ENCODE measurements at places on chromosomes 7 and 10.

DNA sequence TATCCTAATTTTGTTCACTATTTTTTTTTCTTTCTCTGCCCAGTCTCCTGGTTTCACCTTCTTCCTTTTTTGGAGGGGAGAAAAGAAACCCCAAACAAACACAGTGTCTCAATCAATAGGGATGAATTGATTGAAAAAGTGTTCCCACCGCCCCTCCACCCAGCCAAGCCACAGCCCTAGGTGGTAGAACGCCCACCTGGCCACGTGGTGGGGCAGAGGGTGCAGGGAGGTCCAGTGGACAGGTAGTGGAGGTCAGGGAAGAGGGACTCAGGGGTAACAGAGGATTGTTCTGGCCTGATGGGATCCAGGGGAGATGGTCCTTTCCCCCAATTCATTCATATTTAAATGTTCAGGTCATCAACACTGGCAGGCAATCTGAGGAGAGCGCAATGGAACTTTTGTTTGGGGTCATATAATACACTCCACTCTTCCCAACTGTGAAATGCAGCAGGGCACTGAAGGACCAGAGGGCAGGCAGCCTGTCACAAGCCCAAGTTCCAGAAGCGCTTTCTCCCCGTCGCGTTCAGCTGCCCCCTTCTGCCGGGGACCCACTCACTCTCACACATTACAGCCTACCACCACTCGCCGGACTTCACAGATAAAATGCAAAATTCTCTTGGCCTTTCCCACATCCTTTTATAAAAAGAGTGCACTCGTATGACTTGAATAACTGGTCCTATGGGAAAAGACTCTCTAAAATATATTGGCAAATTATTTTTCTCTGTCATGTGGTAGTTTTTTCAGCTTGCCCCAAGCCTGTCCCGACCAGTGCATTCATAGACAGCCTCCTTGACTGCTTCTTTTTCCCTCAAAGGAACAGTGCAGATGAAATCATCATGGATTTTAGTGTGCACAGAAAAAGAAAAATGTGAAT lies 1.6 kb downstream of the INHBA start:
- no peak for DNase-seq

- no peak for DNase-seq
Observed at GRCh38 chr7:128422037-128422436, 12.3 kb upstream of the IMPDH1 start.

GRCh38 chr7:159102681-159103381 lies 41.8 kb downstream of the VIPR2 start:
- no peak for DNase-seq

- DNase-seq, result no peak
Observed at GRCh38 chr7:102049765-102050164, 232.3 kb downstream of the CUX1 start.

GRCh38 chr10:90912174-90912573 lies 8.7 kb downstream of the ANKRD1 start:
- DNase-seq, result no peak

- no peak for DNase-seq
Observed at GRCh38 chr10:128958834-128959690, 508.0 kb upstream of the MGMT start.

GRCh38 chr10:59618666-59619065 lies 91.0 kb downstream of the SLC16A9 start:
- no peak for DNase-seq

DNA sequence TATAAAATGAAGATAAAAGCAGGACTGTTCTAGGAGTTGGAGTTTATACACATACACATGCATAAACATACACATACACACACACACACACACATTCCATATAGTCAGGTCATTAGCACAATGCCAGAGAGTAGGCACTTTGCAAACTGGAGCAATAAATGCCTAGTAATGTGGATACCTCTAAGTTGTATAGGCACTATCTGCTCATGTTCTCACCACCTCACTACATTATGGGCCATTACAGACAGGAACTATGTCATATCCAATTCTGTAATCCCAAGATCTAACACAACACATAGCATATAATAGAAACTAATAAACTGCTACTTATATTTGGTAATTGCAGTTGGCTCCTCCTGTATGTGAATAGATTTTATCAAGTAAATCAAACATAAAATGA lies 115.6 kb downstream of the GRM8 start:
- no peak for DNase-seq

DNA sequence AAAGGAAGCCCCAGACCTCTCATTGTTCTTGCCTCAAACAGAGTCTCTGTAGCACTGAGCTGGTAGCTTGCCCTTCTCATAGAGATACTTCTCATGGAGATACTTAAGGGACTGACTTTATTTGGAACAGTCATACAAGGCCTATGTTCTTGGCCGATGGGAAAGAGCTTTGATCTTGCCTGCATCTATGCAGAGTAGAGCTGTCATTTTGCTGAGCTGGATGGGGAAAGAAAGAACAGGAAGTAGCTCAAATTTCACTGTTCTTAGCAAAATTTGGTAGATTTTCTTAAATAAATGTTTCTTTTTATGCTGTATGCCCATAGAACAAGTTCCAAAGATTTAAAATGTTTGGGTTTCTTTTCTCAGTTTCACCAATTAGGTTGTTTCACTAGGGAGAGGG lies 119.3 kb upstream of the SEC61G start:
- no peak for DNase-seq

- no peak for DNase-seq
Observed at GRCh38 chr7:119967221-119967620, 305.8 kb upstream of the KCND2 start.

- no peak for DNase-seq
Observed at GRCh38 chr10:132534391-132535064, 3.1 kb upstream of the INPP5A start.

DNA sequence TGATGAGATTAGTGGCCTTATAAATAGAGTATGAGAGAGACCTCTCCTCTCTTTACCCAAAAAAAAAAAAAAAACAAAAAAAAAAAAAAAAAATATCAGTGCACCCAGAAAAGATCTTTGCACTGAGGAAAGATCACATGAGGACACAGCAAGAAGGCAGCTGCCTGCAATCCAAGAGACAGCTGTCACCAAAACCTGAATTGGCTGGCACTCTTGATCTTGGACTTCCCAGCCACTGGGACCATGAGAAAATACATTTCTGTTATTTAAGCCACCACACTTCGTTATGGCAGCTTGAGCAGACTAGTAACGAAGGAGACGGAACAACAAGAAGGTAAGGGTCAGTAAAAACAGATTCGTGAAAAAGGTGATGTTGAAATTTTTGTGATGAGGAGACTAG lies 47.0 kb downstream of the TMEM106B start:
- DNase-seq, result no peak

DNA sequence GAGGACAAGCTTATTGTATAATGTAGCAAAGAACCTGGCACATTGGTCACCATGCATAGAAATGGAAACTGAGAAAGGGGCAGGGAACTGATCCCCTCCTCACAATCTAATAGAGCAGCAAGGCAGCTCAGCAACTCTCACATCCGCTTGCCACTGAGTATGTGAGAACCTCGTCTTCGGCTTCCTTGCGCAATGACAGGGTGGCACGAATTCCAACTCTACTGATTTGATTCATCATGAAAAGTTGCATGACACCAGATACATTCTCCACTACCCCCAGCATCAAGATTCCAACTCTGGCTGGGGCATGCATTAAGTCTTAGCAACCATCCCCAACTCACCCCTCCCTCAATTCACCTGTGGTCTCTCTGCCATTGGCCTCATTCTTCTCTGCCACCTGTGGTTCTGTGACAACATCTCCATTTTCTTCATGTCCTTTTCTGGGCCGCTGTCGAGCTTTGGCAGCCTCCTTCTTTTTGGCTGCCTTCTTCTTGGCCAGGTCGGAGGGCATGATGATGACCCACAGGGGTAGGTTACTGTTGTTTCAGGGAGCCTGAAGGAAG lies 976 bp downstream of the ABCF2 start:
- no peak for DNase-seq

DNA sequence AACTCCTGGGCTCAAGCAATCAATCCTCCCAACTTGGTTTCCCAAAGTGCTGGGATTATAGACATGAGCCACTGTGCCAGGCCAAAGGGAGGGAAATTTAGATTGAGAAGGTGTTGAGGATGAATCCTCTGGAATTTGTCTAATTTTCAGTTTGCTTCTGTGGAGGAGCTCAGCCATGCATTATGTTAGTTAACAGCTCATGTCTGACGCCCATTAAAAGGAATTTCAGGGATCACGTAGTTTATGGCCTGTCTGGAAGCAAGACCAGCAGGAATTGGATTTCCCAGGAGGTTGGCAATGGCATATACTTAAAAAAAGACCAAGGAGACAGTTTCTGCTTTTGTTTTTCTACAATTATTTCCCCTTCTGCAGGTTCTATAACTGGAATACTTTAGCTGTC lies 165.7 kb downstream of the OTUD1 start:
- no peak for DNase-seq

- DNase-seq, result no peak
Observed at GRCh38 chr7:142123184-142123583, 11.7 kb downstream of the MGAM2 start.

Data from GM13976 (cell line).